Activated naive CD8-positive, alpha-beta T cell treated with anti-CD3 and anti-CD28 coated beads, Interleukin-2, amount 10 ng/mL, durations not matched to agents 7 days and 5 days (primary cell): ENCODE measurements at places on chromosomes 7 and 10. TPM values are rescaled to one million over a fixed set of nuclear protein-coding genes. Genes with fewer than 3 reads are reported as not detected.

SLC29A4 gene
- 3.1 TPM for total RNA-seq

PIK3CG gene
- total RNA-seq: 55.9 TPM

DNA sequence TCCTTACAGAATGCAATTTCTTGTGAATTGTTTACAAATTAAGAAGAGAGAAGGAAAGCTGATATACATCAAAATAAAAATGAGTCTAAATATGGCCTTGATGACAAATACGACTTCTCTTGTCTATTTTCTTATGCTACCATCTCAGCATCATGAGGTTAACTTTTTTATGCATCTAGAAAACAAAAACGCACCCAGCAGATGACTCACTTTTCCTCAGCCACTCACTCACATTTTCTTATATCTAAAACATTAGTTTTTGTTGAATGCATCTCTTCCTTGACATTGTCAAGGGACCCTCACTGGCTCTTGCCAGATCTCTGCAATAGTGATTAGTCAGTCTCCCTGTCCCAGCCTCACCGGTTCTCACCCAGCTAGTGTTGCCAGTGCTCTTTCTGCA, 256.4 kb upstream of the SLC26A5 start:
- H3K27me3 ChIP-seq: no peaks in the 10 kb centered on the region
- no peaks in the 10 kb centered on the region for H3K36me3 ChIP-seq
- H3K27ac ChIP-seq: no peak overlapping the region
- no peak for DNase-seq
- no peaks in the 10 kb centered on the region for H3K4me1 ChIP-seq
- H3K4me3 ChIP-seq: no peak overlapping the region

ZNF804B gene
- not detected for total RNA-seq

ALDH18A1 gene
- 46.8 TPM for total RNA-seq

DNA sequence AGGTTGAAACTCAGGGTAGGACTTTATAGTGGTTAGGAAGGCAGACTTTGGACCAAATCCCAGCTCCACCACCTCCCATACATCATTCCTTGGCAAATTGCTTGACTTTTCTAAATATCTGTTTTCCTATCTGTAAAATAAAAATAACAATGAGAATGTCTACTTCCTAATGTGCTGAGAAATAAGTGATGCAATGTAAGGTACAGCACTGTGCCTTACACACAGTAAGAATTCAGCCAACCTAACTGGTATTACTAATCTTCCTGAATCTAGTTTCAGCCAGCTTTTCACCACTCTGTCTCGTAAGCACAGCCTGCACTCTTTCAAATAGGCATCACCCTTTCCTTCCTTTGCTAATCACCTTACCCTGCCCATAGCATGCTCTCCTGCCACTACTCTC, 9.7 kb downstream of the PRLHR start:
- no peak for DNase-seq
- peaks cover 4% of the 10 kb centered on the region for H3K27me3 ChIP-seq
- H3K27ac ChIP-seq: no peak overlapping the region
- H3K36me3 ChIP-seq: no peaks in the 10 kb centered on the region

ZNF438 gene
- total RNA-seq: 3.1 TPM

- DNase-seq: no peak
- H3K27ac ChIP-seq: no peak overlapping the region
- peaks cover 3% of the 10 kb centered on the region for H3K36me3 ChIP-seq
- peaks cover 13% of the 10 kb centered on the region for H3K4me1 ChIP-seq
- no peak overlapping the region for H3K4me3 ChIP-seq
Observed at GRCh38 chr10:74889662-74889998, 63.2 kb downstream of the KAT6B start.

- peaks cover 7% of the 10 kb centered on the region for H3K27me3 ChIP-seq
- no peak overlapping the region for H3K4me3 ChIP-seq
- peaks cover 2% of the 10 kb centered on the region for H3K4me1 ChIP-seq
- no peaks in the 10 kb centered on the region for H3K36me3 ChIP-seq
- DNase-seq: no peak
- no peak overlapping the region for H3K27ac ChIP-seq
Observed at GRCh38 chr10:103793429-103793828, 61.9 kb downstream of the SH3PXD2A start.

GRCh38 chr10:100267239-100268104, at the start of gene CWF19L1:
Gene CWF19L1, minus strand, starts transcription at chr10:100267638. Its CDS starts 45 bp downstream, at chr10:100267593.
- DNase-seq: peak; percentile 77
- H3K27ac ChIP-seq: peak within 1 kb of the TSS; percentile 99
- peak within 1 kb of the TSS; percentile 91 for H3K4me3 ChIP-seq
- no peaks in the 10 kb centered on the region for H3K27me3 ChIP-seq
- peaks cover 10% of the 10 kb centered on the region for H3K4me1 ChIP-seq

SEMA3A gene
- 3.2 TPM for total RNA-seq

GSTK1 gene
- 355 TPM for total RNA-seq

LSM8 gene
- 48.4 TPM for total RNA-seq

GRCh38 chr7:91266067-91266688, 1.9 kb downstream of the FZD1 start:
- H3K4me1 ChIP-seq: peaks cover 9% of the 10 kb centered on the region
- peaks cover 55% of the 10 kb centered on the region for H3K27me3 ChIP-seq
- no peak for DNase-seq
- H3K4me3 ChIP-seq: no peak overlapping the region

COX19 gene
- total RNA-seq: 29.3 TPM

- no peaks in the 10 kb centered on the region for H3K4me1 ChIP-seq
- H3K27ac ChIP-seq: no peak overlapping the region
Observed at GRCh38 chr10:60286559-60286958, 103.1 kb downstream of the ANK3 start.

DNA sequence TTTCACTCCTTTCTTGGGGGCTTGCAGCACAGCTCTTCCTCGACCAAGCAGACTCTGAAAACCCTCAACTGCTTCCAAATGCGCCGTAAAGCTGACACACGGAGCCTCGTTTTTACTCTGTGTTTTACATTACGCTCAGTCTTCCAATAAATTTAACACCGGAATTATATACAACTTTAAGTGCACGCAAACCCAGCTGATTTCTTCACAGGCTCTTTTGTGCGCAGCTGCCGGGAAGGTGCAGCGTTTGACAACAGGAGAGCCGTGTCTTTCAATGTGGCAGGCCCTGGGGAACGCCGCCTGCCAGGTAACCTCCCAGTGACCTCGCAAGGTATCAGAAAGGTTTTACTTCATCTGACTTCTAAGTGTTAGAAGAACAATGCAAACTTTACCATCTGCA, 35.0 kb downstream of the GFRA1 start:
- no peak overlapping the region for H3K27ac ChIP-seq
- no peaks in the 10 kb centered on the region for H3K4me1 ChIP-seq
- H3K36me3 ChIP-seq: no peaks in the 10 kb centered on the region
- no peak for DNase-seq

ZNF727 gene
- 0.22 TPM for total RNA-seq

TMEM225B gene
- 2.3 TPM for total RNA-seq
